ENCODE measurements at places on chromosomes 4 and X.

- DNase-seq = no peak
These were observed 1705.6 kb upstream of the PCDH7 start for GRCh38 chr4:29014555-29014954.

GRCh38 chr4:32429151-32429550 is 1709.0 kb downstream of the PCDH7 start:
- DNase-seq = no peak

DNA sequence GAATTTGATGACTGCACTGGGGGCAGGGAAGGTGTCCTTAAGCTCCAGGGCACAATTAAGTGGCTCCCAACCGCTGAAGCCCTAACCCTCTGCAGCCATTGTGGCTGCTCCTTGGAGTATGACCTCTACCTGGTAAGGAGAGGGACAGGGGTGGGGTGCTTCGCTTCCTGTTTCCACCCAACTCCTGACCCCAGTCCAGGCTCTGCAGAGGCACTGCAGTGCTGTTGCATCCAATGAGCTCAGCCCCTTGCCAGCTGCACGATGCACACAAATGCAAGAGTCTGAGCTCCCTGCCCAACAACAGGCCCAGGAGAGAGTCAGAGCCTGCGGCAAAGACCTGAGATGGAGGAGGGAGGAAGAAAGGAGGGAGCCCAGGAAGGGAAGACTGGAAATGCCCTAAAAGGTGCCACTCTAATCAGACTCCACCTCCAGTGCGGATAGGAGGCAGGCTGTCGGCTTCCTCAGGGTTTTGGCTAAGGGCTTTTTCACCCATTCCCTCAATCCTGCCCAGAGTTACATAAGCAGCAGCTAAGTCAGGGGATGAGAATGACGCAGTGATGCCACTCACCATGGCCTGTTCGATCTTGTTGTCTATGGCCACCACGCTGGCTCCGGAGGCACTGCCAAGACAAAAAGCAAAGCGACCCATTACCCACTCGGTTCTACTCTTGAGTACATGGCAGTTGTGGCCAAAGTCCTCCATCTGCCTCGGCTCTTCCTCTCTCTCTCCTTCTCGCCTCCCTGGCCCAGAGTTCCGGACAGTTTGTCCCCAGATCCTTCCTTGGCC is 60.1 kb downstream of the TSC22D3 start:
- no peak for DNase-seq

DNA sequence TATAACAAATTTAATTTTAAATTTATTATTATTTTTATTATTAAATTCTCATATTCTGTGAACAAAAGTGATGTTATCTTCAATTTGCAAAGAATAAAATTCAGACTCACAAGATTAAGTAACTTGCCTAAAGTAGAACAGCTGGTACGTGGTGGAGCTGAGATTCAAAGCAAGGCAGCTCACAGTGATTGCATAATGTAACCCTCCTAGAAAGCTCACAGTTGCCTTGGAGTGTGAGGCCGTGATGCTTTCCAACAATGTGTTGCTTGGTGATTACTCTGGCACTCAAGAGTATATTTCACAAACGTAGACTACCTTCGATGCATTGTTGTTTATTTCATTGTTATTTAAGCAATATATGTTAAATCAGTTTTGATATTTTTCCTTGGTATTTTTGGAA is 1039.2 kb upstream of the PABPC4L start:
- DNase-seq = no peak

DNA sequence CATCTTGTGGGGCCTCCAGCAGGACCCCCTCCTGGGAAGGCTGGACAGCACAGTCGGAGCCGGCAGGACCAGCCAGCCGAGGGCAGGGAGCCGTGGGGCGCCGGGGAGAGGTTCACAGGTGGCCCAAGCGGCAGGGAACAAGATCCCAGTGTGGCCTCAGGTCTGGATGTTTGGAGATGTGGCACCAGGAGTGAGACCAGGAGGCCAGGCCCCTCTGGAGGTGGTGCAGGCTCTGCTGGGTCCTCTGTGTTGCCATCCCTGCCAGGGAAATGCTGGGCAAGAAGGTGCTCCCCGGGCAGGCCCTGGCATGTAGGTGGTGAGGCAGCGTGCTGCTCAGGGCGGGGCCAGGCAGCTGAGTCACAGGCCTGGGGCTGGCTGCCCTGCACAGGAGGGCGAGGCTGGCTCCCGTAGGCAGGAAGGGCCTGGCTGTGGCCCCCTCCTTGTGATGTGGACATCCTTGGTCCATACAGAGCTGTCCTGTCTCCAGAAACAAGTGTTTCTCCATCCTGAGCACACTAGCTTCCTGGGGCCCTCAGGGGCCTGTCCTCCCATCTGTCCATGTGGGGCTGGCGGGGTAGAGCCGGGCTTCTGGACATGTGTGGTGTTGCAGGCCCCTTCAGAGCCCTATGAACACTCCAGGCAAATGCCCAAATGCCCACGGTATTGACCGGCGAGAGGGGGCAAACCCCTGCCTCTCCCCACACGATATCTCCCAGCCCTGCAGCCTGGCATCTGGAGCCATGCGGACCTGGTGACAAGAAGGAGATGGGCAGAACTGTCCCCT is 4.8 kb upstream of the HGFAC start:
- DNase-seq = no peak

DNA sequence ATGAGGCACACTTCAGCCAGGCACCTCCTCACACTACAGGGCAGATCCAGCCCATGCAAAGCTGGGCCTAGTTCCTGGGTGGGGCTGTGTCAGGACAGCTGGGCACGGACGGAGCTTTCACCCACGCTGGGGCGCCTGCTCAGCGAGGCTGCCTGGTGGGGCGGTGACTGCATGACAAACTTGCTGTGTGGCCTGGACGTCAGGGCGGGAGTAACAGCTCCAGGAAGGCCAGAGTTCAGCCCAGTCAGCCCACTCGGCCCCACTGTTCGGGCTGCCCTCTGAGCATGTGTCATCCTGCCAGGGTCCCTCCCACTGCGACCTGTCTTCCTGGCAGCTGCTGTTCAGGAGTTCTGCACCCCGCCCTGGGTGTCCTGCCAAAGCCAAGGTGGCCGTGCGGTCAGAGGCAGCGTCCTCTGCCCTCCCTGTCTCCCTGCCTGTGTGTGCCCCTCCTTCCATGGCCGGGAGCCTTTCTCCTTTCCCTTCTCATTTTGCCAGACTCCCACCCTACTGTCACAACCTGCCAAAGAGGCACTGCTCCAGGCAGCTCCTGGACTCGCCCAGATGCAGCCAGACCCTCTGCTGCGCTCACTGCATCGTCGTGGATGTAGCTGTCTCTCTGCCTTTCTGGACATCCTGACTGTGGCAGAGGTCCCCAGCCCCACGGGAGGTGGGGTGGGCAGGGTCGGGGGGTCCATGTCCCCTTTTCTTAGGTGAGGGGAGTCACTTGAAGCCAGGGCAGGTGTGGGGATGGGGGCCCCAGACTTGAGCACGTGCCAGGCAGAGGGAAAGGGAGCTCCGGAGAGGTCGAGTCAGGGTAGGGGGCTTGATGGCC is 33.0 kb upstream of the KIAA0232 start:
- no peak for DNase-seq

DNA sequence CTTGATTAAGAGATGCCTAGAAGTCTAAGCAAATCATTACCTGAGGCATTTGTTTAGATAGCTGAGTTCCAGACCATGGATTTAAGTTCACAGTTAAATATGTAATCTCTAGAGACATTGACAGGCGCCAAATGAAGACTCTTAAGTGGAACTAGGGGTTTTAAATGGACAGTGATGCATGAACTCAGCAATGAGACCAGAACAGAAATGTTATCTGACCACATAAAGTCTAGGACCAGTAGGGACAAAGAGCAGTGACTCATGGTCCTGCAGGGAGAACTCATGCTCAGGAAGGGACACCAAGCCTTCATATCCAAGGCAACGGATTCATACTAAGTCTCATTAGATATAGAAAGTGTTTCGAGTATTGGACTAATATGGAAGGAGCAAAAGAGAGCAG is 152.3 kb downstream of the PPARGC1A start:
- no peak for DNase-seq

DNA sequence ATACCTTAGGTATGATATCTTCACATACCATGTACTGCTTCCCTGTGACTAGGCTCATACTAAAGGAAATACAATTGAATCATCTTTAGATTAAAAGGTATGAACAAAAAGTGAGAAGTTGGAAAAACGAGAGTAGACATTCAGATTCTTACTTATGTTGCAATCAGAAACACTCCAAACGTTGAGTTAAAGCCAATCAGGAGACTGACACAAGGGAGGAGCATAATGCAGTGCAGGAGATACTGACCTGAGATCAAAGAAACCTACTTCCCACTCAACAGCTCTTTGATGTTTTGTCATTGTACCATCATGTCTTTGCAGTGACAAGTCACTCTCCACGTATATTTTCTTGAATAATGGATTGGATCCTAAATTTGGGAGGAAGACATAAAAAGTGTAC is 8.9 kb upstream of the PCDH18 start:
- DNase-seq = no peak

DNA sequence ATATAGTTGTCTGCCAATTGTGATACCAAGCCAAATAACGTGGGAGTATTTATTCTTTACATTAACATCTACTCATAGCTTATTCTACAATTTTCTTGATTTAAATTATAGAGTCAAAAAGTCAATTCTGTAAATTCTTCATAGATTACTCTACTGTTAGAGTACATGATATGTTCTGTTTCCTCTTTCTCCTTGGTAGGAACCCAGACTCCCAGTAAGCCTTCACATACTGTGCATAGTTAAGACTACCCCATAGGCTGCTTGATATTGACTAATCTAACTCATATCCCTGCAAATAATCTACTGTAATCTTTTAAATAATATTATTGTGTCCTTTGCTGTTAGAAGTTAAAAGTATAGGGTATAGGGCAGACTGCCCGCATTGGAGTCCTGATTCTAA is 35.4 kb downstream of the BANK1 start:
- no peak for DNase-seq

- DNase-seq = no peak
These were observed 44.7 kb downstream of the MAGEB17 start for GRCh38 chrX:16212024-16212423.

- no peak for DNase-seq
These were observed 224.8 kb upstream of the EDA2R start for GRCh38 chrX:66863721-66864120.

DNA sequence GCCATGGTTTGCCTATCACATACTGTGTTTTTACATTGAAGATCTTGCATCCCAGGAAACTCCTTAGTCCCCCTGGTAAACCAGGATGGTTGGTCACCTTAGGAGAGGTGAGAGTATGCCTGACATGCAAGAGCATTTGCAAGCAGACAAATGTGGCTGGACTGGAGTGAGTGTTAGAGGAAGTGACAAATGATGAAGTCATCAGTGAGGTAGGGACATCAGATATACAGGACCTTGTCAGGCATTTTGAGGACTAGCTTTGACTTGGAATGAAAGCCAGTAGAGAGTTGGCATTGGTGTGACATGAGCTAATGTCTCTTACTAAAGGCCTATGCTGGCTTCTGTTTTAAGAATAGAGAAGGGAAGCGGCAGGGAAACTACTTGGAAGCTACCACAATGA is 124.9 kb downstream of the FRMPD4 start:
- no peak for DNase-seq

DNA sequence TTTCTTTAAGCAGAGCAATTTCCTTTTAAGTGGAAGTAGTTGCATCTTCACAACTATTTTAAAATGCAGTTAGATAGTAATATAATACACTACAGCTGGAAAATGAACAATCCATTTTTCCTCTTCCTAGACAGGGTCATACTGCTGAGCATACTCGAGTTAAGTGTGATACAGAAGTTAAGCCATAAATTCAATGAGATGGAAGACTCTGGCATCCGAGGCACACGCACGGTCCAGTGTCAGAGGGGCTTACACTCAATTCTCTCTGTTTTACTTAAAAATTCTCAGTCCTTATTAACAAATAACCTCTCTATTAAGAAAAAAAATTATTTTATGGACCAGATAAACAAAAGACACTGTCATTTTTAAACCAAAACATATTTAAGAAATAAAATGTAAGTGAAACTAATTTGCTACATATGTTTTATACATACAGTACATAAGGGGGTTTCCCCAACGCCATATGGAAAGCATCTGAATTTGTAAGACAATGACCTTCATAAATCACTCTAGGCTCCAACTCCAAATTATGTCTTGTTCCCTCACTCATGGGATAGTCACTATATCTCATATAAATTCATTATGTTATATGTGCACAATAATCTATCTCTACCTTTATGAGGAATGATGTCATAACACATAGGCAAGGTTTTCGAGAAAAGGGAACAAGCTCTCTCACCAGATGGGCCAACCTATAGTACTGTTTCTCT is 315.3 kb downstream of the PAPSS1 start:
- DNase-seq = no peak

- DNase-seq = no peak
These were observed 199.0 kb downstream of the GPC3 start for GRCh38 chrX:133786382-133786781.

DNA sequence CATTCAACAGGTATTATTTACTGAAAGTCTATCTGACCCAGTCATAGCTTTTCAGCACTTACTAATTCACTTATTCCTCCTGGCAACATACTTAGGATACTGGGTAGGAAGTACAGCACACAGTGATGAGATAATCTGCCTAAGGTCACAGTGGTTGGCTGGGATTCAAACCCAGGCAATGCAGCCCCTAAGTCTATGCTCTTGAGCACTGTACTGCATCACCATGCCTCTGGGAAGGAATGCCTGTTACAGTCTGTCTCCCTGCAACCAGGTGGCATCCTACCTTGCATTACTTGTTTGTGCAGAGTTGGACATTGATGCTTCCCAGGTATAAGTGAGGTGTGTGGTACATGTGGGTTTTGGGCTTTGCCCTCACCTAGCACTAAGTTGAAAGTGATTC is 21.5 kb upstream of the LRAT start:
- no peak for DNase-seq

DNA sequence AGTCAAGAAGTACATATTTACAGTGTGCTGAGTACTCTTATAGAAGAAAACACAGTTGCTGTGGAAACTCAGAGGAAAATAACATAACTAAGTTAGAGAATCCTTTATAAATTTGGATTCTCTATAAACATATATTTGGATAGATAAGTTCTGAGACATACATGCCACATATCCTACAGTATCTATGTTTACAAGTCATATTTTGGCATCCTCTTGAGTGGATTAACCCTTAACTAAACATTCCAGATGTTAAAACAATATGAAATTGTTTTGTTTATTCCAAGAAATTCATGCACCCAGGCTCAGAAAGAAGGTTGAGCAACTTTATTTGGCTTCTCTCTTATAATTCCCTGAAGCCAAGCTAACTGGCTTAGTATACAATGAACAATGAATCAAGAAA is 267.2 kb downstream of the TEX13A start:
- no peak for DNase-seq

DNA sequence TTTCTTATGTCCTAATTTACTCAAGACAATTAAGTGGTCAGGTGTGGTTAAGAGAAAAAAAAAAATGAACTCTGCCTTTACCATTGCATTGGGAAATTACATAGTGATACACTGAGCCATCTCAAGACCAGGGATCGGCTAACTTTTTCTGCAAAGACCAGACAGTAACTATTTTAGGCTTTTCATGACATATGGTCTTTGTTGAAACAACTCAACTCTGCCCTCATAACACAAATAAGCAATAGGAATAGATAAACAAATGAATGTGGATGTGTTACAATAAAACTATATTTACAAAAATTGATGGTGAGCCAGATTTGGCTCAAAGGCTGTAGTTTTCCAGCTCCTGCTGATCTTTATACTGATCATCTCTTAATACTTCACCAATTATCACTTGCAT is 632.6 kb upstream of the INTU start:
- DNase-seq = no peak

- no peak for DNase-seq
These were observed 36.0 kb upstream of the SPANXC start for GRCh38 chrX:141278306-141278705.

GRCh38 chr4:5280828-5281227 is 229.5 kb downstream of the STK32B start:
- DNase-seq = no peak
